GM20000 (cell line): ENCODE measurements at places on chromosomes 7 and 10.
A peak's percentile ranks its signal among the peaks of the same experiment; 100 is the strongest.

GRCh38 chr10:11433657-11434056 is 177.8 kb downstream of the USP6NL start:
- no peak for DNase-seq

DNA sequence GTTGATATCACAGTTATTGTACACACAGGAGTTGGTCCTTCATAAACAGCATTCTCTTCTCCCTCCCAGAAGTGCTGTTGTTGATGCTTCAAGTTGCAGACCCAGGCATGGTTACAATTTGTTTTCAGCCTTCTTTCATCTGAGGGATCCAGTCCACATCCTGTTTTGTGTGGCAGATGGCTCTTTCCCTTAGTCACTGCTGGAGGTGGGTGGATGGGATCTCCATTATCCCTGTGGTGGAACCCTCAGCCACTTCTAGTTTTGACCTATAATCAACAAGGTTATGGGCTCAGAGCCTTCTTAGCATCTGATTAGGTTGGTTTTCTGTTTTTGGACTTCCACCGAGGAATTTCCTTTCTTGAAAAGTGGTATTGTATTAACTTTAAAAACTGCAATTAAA is 214.2 kb downstream of the SH2D4B start:
- no peak for DNase-seq

DNA sequence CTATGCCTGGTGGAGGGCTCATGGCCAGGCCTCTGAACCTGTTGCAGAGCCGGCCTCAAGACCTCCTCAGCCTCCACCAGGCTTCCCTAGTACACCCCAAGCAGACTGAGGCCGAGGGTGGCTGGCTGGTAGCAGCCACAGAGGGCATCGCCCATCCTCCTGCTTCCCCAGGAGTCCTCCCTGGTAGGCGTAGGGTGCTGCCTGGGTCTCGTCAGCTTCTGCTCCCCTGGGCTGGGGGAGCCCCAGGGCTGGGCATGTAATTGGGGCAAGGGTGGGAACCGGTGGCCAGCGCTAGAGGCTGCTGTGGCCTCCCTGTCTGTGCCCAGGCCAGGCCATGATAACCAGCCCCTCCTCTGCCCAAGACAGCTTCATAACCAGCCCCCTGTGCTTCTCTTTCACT is 32.6 kb downstream of the TBATA start:
- DNase-seq, result no peak

- no peak for DNase-seq
Observed at GRCh38 chr7:95238252-95238943, 85.9 kb downstream of the PON1 start.

GRCh38 chr10:90819911-90820310 is 37.9 kb downstream of the HTR7 start:
- no peak for DNase-seq

- no peak for DNase-seq
Observed at GRCh38 chr10:69858201-69858600, 56.5 kb downstream of the COL13A1 start.

DNA sequence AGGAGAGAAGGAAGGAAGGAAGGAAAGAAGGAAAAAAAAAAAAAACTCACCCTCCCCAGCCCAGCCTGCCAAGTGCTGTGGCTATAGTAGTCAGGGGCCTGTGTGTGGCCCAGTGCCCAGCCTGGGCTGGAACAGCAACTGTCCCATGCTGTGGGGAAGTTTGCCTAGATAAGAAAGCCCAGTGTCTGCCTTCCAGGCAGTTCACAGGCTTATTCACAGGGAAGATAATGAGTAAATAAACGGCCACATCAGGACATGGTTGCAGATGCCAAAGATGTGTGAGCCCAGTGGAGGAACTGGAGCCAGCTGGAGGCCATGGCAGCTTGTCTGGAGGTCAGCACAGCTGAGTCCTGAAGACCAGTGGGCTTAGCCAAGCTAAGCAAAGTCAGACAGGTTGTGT is 132.4 kb upstream of the FOXK1 start:
- no peak for DNase-seq

GRCh38 chr7:55214707-55215106 is 150.4 kb upstream of the LANCL2 start:
- no peak for DNase-seq

- no peak for DNase-seq
Observed at GRCh38 chr7:26910221-26910620, 45.8 kb upstream of the SKAP2 start.

DNA sequence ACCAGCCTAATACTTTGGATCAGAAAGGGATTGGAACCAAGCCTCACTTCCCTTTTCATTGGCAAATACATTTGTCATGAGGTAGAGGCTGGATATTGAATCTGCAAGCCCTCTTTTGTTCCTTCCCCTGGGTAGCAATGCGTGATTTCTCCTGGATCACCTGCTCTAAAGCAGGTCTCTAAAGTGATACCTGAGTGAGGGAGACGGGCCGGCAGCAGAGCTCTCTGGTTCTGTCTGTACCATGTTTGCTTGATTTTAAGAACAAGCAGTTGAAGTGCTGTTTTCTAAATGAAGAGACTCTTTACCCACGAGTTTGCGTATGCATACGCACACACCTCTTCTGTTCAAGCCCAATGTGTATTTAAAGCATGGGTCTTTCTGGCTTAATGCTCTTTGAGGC is 41.1 kb downstream of the GARS1 start:
- no peak for DNase-seq

GRCh38 chr10:20334559-20334958 is 518.3 kb downstream of the PLXDC2 start:
- DNase-seq, result no peak

GRCh38 chr7:108142675-108143259 is 12.6 kb upstream of the LAMB4 start:
- DNase-seq, result no peak

- DNase-seq, result no peak
Observed at GRCh38 chr7:90759710-90760109, 163.6 kb downstream of the CDK14 start.

DNA sequence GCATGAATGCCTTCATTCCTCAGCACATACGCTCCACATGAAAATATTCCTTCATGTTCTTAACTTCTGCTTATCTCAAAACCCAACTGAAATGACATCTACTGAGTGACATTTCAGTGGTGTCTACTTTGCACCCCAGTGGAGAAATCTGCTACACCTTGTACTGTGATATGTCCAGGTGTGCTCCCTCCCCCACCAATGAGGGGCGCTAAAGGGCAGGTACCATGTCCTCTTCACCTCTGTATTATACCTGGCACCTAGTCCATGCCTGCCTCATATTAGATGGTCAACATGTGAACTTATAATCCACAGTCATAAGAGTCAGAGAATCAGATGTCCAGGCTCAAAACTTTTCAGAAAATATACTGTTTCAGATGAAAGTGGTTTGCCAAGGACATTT is 2.1 kb downstream of the PAXIP1 start:
- no peak for DNase-seq

DNA sequence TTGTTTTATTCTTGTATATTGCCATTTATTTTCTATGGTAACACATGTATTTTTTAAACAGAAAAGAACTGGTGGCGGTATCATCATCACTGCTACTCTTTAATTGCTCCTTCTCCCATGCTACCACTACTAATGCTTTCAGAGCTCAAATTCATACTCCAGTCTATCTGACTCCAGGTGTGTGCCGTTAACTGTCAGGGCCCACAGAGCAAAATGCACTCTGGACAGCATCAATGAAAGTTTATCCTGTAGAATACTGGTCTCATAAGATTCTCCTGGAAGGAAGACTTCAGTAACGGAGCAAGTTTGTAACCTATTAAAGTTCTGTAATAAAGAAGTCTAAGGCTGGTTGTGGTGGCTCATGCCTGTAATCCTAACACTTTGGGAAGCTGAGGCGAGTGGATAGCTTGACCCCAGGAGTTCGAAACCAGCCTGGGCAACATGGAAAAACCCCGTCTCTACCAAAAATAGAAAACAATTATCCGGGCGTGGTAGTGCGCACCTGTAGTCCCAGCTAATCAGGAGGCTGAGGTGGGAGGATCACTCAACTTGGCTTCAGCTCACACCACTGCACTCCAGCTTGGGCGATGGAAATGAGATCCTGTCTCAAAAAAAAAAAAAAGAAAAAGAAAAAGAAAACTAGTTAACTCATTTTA is 18.4 kb downstream of the ZNRF2 start:
- DNase-seq, result no peak

GRCh38 chr10:13887761-13888160 is 301.0 kb downstream of the PRPF18 start:
- no peak for DNase-seq

DNA sequence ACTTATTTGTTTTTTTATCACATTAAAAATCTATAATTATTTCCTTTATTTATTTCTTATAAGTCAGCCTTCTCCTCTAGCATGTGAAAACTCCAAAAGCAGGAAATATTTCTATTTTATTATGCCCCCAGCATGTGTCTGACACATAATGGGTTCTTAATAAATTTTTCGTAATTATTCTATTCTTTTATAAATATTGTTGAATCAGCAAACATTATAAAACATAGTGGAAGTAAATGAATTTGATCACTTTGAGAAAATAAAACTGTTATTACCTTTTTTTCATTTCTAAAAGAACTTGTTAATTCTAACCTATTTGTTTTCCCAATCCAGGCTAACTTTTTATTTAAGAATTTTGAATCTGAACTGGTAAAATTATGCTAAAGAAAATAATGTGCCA is 509.1 kb upstream of the PCDH15 start:
- DNase-seq, result no peak

GRCh38 chr10:78980815-78981214 is 88.0 kb upstream of the ZMIZ1 start:
- DNase-seq, result no peak

- no peak for DNase-seq
Observed at GRCh38 chr10:110860576-110861241, 11.0 kb upstream of the PDCD4 start.

- no peak for DNase-seq
Observed at GRCh38 chr10:63866747-63867140, 345.5 kb downstream of the REEP3 start.

DNA sequence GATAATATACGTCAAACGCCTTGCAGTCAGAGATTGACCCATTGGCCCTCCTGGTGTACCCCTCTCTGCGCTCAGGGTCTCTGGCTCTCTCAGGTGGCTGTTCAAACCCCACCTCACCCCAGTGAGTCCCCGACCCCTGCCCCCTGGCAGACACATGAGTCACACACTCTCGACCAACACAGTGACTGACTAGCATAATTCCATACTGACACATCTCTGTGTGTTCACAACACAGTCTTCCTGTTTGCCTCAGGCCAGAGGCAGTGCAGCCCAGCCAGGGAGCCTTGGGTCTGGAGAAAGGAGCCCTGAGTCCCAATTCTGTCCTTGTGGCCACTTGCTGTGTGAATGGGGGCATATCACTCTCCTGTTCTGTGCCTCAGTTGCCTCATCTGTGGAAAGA is 40.1 kb downstream of the PALD1 start:
- no peak for DNase-seq

DNA sequence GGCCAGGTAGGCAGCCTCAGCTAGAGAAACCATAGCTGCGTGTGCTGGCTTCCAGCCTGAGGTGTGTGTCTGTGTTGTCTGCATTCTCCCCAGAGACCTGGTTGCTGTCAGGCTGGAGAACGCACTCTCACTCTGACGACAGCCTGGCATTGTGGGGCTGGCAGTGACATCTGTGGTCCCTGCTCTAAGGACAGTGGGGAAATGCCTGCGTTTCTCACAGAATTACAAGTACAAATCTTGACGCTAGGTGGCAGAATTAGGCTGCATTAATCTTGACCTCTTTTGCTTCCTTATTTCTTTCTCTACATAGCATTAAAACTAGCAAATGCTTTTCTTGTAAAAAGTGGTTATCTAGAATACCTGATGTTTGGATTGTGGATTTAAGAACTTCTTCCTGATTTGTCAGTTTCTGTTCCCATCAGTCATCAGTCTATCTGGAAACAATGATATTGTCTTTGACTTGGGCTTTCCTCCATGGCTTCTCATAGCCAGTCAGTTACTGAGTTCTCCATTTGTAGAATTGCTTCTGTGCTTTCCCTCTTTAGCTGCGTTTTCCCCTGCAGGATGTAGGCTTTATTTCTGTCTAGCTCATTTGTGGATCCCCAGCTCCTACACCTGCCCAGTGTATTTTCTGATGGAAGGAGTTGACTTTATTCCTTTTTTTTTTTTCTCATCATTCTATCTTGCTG is 86.0 kb downstream of the FANK1 start:
- DNase-seq, result peak; percentile 59

DNA sequence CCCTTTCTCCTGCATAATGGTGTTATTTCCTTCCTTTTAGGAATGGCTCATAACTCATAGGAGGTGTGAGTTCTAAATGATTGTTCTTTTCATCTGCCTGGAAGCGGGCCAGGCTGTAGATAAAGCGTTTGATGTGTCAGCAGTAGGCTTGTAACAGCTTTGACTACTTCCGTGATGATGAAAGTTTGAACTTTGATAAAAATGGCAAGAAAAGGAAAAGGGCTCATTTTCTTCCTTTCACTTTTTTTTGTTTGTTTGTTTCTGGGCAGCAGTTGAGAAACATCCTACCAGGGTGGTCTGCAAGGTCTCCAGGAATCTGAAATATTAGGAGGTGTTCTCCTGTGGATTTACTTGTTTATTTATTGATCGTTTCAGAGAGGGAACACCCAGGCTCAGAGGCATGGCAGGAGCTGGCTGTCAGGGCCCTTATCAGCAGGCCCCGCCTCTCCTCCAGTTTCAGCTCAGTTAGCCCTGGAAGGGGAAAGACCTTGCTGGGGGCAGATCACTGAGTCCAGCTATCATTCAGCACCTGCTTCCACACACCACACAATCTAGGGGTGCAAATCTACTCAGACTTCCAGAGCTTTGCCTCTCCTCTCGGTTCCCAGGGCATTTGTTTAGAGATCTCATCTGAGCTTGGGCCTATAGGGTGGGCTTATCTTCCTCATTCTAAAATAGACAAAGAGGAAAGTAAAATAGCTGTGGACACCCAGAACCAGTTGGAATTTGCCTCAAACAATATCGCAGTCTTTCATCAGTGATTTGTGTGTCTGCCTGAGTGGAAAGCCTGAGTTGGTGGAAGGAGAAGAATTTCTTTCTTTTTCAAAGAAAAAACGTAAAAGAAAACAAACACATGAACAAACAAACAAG is 130.9 kb downstream of the BMPER start:
- no peak for DNase-seq

- DNase-seq, result no peak
Observed at GRCh38 chr10:77692782-77693181, 55.2 kb upstream of the KCNMA1 start.
